Activated CD4-positive, alpha-beta T cell treated with anti-CD3 and anti-CD28 coated beads, Interleukin-2, amount 10 ng/mL, durations not matched to agents 24 days and 14 days (primary cell): ENCODE measurements at places on chromosomes 16 and 17. TPM values are rescaled to one million over a fixed set of nuclear protein-coding genes. Genes with fewer than 3 reads are reported as not detected.

GRCh38 chr17:42653179-42654124 lies 5.6 kb upstream of the TUBG2 start:
- no peak for DNase-seq

- DNase-seq: no peak
Observed at GRCh38 chr17:57668332-57668731, 76.8 kb downstream of the CCDC182 start.

- DNase-seq: no peak
Observed at GRCh38 chr16:4790871-4791270, 2.7 kb upstream of the SEPTIN12 start.

DNA sequence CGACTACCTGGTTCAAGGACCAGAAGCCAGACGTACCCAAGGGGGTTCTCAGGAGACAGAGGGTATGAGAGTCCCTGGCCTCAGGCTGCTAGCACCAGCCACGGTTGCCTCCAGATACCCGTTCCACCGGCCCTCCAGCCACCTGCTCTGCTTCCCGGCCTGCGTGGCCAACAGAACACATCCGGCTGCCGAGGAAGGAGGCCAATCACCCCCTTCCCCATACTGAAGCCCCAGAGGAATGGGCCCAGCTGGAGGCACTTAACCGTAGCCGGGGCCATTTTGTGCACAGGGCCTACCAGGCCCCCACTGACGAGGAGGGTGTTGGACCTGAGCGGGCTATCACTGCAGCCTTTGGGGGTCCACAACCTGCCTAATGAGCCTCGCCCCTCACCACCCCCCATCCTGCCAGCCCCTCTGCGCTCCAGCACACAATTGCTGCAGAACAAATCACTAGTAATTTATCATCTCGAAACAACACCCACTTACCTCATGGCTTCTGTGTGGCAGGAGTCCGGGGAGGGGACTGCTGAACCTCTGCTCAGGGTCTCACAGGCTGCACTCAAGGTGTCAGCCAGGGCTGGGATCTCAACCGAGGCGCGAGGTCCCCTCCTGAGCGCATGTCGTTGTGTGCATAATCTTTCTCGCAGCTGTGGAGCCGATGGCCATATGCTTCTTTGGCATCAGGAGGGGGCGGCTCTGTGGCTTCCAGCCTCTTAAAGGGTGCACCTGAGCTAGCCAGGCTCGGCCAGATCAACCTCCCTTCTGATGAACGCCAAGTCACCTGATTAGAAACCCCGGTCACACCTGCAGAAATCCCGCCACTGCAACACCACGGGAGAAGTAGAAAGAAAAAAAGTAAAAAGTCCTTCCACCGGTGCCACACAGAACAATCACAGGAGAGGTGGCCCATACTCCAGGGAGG lies 10.1 kb upstream of the KREMEN2 start:
- DNase-seq: no peak

- DNase-seq: no peak
Observed at GRCh38 chr17:49571764-49572163, 3.9 kb upstream of the NXPH3 start.

DNA sequence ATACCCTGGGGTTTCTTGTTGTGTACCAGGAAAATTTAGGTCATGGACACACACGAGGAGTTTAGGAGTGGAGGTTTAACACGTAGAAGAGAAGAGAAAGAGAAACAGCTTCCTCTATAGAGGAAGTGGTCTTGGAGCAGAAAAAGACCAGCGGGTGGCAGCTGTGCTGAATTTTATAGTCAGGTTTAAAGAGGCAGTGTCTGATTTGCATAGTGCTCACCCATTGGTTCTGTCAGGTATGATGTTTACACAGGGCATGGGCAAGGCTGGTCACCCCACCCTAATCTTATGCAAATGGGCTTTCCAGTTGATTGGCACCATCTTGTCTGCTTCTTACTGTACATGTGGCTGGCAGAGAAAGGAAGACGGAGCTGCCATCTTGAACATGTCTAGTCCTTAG lies 309.0 kb downstream of the CDH13 start:
- DNase-seq: no peak

- DNase-seq: no peak
Observed at GRCh38 chr17:13008461-13008860, 9.4 kb downstream of the ELAC2 start.

DNA sequence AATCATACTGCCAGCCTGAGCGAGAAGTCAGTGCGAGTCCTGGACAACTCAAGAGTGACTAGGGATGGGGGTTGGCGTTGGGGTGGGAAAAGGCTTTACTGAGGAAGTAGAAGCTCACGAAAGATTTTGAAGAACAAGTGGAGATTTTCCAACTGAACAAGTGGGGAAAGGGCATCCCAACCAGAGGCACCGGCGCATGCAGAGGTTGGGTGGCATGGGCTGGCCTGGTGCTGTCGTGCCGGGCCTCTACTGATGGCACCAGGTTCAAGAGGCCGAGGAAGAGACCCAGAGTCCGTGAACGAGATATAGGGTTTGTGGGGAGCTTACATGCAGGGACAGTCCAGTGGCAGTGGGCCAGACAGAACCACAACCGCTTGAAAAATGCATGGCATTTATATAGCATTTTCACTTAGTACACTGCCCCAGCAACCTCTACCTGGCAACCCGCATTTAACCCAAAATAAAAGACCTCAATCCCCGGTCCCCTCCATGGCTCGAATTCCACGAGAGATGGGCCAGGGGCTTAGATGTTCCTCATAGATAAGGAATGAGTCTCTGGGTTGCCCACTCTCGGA lies 7.7 kb upstream of the ITGA3 start:
- DNase-seq: no peak

- no peak for DNase-seq
Observed at GRCh38 chr16:27489421-27489820, 60.3 kb downstream of the GTF3C1 start.

GRCh38 chr16:27851586-27851985 lies 211.9 kb downstream of the GSG1L start:
- no peak for DNase-seq

DNA sequence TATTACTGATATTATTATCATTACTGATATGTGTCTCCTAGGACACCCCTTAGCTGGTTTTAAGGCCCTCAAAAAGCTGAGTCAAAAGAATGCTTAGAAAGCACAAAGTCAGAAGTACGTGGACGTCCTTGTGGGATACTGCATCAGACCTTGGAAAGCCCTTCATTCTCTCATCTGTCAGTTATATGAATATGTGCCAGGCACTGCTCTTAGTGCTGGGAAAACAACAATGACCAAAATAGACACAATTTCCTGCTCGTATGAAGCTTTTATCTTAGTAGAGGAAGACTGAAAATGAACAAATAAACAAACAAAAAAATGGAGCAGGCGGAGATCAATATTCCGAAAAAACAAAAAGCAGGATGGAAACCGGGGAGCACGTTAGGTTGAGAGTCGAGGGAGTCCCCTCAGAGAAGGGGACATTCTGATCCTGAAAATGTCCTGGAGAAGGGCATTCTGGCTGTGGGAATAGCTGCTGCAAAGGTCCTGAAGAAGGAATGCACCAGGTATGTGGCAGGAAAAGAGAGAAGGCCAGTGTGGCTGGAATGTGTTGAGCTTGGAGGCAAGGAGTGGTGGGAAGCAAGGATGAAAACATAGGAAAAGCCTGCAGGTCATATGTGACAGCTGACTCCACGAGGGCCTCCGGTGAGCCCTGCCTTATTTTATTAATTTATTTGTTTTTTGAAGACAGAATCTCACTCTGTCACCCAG lies 15.5 kb upstream of the TMEM94 start:
- DNase-seq: no peak

- DNase-seq: no peak
Observed at GRCh38 chr16:64282181-64282580, 839.7 kb downstream of the CDH11 start.

GRCh38 chr17:43855061-43855460 lies 8.1 kb downstream of the CD300LG start:
- DNase-seq: no peak

DNA sequence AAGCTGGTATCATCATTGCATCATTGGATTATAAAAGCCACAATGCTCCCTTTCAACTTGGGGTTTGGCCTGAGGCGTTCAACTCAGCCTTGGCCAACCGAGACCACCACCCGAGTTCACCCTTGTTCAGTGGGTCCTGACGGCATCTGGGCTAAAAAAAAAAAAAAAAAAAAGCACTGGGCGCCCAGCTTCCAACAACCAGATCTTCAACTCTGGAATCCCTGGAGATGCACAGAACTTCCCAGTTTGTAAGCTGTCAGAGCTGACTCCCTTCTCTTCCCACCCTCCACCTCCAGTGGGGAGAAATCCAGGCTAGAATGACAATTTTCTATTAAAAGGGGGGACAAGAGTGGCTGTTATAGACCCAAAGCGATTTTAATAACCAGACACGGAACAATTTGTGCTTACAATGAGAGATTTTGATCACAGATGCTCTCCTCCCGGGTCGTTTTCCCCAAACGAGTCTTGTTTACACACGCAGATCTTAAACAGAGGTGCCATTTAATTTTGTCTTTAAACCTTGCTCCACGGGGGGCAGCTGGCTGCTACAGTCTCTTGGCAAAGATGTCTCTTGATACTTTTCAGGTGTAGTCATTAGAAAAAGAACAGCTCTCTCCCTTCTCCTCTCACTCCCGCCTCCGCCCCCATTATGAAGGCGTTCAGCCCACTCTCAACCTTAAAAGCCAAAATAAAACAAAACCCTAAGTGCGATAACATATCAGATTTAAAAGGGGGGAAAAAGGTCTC lies 26.9 kb downstream of the GPRC5B start:
- DNase-seq: no peak

GRCh38 chr17:58605470-58605869 lies 86.4 kb downstream of the TEX14 start:
- DNase-seq: no peak

- DNase-seq: no peak
Observed at GRCh38 chr16:12429756-12430155, 373.9 kb downstream of the CPPED1 start.

DNA sequence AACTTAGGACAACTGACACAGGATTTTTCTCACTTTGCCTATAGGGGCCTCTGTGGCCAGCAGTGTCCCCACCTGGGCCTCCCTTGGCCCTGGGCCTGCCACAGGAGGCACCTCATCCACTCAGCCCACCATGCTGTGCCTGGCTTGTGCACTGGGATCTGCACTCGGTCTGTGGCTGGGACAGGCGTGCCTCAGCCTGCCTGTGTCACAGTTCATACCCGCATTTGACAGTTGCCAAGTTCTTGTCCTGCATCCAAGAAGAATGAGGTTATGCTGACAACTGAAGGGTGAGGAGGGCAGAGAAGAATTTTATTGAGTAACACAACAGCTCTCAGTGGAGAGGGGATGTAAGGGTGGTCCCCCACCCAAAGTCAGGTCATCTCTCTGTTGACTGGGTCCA lies 36.0 kb downstream of the ZFP90 start:
- DNase-seq: no peak

DNA sequence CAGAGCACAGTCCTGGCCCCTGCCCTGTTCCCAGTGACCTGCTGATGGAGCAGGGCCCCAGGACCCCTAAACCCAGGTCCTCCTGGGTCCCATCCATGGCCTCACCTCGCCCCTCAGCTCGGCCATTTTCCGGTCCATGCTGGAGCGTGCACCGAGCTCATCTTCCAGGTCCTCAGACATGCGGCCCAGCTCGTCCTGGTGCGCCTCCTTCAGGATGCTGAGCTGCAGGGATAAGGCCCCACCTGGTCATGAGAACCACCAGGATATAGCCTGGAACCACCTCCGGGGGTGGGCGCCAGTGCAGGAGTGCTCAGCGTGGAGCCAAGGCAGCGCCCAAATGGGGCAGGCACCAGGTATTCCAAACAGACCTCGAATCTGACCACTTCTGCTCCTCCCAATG lies 17.9 kb downstream of the CCDC102A start:
- no peak for DNase-seq

- DNase-seq: no peak
Observed at GRCh38 chr17:43014020-43014648, 7.5 kb downstream of the IFI35 start.

GRCh38 chr16:5398203-5398602 lies 300.6 kb upstream of the EEF2KMT start:
- no peak for DNase-seq

DNA sequence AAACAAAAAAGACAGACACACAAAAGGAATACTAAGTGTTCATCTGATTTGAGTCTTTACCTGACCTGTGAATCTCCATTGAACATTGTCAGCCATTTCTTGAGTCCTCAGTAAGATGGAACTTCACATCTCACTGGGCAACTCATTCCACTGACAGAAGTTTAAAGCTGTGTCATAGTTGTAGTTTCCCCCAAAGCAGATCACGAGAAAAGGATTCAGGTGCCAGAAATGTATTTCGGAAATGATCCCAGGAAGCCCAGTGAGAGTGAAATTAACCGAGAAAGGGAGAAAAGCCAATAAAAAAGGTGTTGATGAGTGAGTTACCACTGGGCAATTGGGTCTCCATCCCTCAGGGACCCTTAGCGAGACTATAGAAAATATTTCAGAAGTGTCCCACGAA lies 6.5 kb downstream of the CHD9 start:
- no peak for DNase-seq

GRCh38 chr17:49357516-49357915 lies 4.5 kb downstream of the ZNF652 start:
- DNase-seq: no peak

GRCh38 chr16:25372716-25373115 lies 115.1 kb upstream of the ZKSCAN2 start:
- no peak for DNase-seq

GRCh38 chr17:15413101-15413771 lies 54.2 kb downstream of the CDRT4 start:
- DNase-seq: no peak

Gene SSTR5
- not detected in 2 replicates for total RNA-seq

Gene DCTN5
- 98.3 and 99.4 TPM in 2 replicates for total RNA-seq

Gene ACSM3
- total RNA-seq: 2.7 and 3.5 TPM in 2 replicates

Gene LITAFD
- not detected in 2 replicates for total RNA-seq

Gene PTX4
- total RNA-seq: not detected in 2 replicates

Gene HAS3
- 0.56 and 0.64 TPM in 2 replicates for total RNA-seq

Gene RHBDL1
- 1.1 and 1.2 TPM in 2 replicates for total RNA-seq
